ENCODE measurements at places on chromosomes 3 and 15. TPM values are rescaled to one million over a fixed set of nuclear protein-coding genes. Genes with fewer than 3 reads are reported as not detected.

ISL2 gene
- 7.6 TPM for total RNA-seq

TMEM158 gene
- total RNA-seq: 2.5 TPM

PLA2G4D gene
- total RNA-seq: not detected

GABRR3 gene
- not detected for total RNA-seq

SENP8 gene
- total RNA-seq: 4.4 TPM

DNA sequence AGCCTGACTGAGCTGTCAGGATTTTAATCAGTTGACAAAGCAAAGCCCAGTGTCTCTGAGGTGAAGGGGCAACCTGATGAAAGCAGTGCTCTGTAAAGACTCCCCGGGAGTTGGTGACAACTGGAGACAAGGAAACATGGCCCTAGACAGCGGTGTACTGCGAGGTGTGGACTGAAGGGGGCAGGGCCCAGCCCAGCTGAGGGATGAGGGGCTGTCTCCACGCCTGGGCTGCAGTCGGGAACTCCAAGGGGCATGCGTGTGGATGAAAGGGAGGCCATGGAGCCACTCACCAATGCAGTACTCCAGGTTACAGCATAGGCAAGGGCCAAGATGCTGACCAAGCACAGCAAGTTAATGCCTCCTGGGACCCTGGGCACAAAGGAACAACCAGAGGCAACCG is 45.1 kb downstream of the SCAP start:
- DNase-seq: no peak

GRCh38 chr3:4988983-4989834 is 10.0 kb downstream of the BHLHE40 start:
- no peak for DNase-seq

- DNase-seq: no peak
Observed at GRCh38 chr3:62287392-62287927, 85.9 kb downstream of the FEZF2 start.

DNA sequence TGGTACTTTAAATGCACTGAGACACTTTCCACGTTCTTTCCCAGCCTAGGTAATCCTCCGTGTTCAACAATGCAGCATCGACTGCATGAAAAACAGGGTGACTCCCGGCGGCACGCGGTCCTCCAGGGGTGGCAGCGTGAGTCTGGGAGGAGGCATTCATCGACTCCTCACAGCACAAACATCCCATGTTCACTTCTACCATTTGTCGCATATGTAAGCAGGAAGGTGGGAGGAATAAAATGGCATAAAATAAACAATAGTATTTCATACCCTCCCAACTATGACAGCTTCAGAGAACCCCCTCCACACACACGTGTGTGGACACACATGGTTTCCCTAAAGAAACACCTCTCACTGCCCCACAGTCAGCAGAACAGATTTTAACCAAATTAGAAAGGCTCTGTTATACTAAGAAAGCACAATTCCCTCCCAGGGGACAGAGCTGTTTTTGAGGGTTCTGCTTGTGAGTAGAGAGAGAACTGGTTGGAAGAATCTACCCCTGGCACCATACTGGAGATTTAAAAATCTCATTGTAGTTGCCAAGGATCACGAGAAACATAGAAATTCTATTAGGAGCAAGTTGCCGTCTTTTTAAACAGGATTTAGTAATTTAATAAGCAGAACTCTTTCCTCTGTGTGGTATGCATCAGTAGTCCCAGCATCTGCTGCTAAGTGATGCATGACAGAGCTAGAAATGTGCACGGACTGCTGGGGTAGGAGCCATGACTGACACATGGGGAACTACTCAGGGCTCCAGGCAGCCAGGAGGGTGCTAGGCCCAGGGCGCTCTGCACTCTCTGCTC is 6.0 kb downstream of the FAM43A start:
- no peak for DNase-seq

GRCh38 chr3:116870379-116870778 is 160.8 kb downstream of the TUSC7 start:
- DNase-seq: no peak

DNA sequence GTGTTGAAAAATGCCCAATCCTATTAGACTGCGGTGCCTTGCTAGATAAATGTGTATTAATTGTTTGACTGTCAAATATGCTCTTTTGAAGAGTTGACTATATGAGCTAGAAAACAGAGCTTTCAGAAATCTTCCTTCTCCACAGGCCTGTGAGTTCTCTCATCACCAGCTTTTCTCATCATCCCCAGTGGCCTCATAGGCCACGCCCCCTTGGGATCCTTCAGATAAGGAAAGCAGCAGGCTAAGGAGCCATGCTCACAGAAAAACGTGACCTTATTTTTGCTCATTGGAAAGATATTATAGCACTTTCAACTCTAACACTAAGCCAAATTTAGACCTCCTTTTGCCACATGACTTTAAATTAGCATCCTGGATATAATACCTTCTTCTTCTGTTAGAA is 514.4 kb upstream of the ARRDC4 start:
- DNase-seq: no peak

- no peak for DNase-seq
Observed at GRCh38 chr3:62467966-62468722, 94.8 kb upstream of the FEZF2 start.

GRCh38 chr3:112786002-112786590 is 60.6 kb downstream of the CD200R1L start:
- no peak for DNase-seq

GRCh38 chr3:11982341-11982941 is 21.7 kb upstream of the SYN2 start:
- no peak for DNase-seq

DNA sequence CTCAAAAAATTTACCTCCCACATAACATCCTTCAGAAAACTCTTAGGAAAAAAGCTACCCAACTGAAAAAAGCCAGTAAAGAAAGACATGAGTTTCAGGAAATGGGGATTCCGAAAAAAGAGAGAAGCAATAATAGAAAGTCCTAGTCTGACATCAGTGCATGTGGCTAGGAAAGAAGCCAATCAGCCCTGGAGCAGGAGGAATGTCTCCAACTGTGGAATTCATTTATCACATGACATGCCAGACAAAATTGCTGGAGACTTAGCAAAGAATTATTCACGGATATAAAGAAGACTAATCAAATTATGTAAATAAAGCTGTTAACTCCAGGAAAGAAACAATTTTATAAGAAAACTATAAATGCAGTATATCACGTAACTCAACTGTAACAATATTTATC is 258.9 kb upstream of the RARB start:
- DNase-seq: no peak

All from Calu3 (cell line).